ENCODE measurements at places on chromosomes 5 and 9.

- no peak for DNase-seq
Observed at GRCh38 chr5:120703918-120704587, 240.0 kb downstream of the PRR16 start.

GRCh38 chr9:107325842-107326241 is 42.8 kb downstream of the RAD23B start:
- no peak for DNase-seq

DNA sequence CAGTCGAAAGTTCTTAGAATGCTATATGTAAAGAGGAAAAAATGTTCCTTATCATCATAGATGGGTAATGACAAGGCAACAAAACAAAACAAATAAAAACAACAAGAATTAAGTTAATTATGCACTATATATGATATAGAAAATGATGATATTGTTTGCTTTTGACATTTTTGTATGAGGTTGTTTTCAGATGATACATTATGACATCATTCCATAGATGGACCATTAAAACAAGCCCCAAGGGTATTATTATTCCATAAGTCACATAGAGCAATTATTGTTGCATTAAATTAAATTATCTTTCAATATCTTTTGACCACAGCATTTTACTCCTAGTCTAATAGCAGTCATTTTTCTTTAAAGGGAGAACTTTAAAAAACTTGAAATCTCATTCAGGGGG is 56.5 kb upstream of the RICTOR start:
- no peak for DNase-seq

GRCh38 chr5:72485430-72485974 is 21.7 kb downstream of the ZNF366 start:
- DNase-seq = no peak

DNA sequence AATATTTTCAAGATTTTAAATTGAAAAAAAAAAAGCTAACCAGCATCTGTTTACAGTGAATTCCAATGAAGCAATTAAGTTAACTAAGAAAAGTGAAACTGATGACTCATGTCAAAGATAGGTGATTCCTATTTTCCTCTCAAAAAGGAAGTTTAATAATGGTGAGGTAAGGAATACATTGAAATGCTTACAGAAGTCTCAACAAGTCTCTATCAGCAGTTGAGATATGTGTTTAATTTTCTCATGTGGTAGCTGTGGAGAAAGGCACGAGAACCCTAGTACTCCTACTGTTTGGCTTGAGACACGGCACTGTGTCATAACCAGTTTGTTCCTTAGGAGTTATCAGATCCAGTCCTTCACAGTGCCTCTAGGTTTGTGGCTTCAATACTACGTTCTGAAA is 114.5 kb downstream of the SLC25A46 start:
- DNase-seq = no peak

Data from activated T-cell treated with anti-CD3 and anti-CD28 coated beads, Interleukin-2, amount 50 U/mL, for 4 hours (primary cell).